ENCODE measurements at places on chromosomes 7 and 10.

DNA sequence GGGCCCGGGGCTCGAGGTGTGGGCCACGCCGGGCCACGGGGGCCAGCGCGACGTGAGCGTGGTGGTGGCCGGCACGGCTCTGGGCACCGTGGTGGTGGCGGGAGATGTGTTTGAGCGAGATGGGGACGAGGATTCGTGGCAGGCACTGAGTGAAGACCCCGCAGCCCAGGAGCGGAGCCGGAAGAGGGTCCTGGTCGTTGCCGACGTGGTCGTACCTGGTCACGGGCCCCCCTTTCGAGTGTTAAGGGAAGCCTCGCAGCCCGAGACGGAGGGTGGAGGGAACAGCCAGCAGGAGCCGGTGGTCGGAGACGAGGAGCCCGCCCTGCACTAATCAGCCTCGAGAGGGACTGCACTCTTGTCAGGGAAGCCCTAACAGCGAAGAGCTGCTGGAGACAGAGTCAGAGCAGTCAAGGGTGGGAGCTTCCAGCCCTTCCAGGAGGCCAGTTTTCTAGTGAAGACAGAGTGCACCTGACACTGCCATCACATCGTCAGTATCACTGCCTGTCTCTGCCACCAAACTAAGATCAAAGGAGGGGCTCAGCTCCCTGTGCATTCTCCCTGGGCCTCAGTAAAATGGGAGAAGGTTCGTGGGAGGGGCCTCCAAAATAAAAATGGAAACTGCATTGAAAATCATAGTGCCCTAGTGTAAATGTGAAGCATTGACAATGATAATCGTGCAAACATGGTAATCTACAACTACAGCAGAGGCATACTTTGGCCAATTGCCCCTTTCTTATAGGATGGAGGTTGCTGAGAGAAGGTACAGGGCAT lies 1.3 kb downstream of the MBLAC1 start:
- no peak for DNase-seq

DNA sequence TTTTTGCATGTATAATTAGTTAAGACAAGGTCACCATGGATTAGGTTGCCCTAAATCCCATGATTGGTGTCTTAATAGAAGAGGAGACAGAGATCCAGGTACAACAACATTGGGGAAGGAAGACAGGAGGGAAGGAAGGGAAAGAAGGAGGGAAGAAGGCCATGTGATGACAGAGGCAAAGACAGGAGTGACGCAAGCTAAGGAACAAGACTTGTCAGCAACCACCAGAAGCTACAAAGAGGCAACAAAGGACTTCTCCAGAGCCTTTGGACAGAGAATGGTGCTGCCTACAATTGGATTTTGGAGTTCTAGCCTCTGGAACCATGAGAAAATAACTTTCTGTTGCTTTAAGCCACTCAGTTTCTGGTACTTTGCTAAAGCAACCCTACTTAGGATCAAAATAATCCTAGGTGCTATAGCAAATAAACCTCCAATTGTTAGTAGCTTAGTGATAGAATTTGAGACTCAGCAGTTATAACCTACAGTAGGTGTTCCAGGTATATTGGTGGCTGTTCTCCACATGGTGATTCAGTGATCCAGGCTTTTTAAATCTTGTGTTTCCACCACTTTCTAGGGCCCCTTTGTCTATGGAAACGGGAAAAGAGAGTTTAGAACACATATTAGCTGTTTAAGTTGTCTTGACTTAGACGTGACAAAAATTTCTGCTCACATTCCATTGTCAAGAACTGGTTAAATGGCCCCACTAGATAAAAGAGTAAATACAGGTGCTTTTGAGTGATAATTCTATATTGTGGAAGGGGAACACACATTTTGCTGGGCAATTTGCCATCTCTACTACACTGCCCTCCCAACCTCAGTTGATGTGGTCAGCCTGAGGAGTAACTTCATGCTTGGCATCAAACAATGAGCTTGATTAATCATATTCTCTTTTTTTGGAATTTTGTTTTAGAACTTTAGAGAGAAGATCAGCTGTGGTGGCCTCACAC lies 70.5 kb upstream of the SP4 start:
- no peak for DNase-seq

DNA sequence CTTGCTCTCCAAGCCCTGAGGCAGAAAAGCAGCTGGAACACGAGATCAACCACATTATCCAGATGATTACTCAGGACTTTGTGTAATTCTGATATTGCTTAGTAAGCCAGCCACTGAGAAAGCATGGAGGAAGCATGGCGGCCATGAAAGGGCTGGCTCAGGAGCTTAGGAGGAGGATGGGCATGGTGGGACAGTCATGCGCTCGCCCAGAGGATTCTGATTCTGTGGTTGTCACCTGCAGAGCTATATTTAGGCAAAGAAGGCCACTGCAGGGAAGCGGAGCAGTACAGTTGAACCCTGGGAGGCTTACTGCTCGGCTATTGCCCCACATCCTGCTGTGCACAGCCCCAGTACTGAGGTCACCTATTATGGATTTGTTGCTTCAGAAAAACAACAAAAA lies 128.8 kb upstream of the DNAJB12 start:
- no peak for DNase-seq

GRCh38 chr10:50622706-50623662 lies 772 bp downstream of the SGMS1 start:
- no peak for DNase-seq

DNA sequence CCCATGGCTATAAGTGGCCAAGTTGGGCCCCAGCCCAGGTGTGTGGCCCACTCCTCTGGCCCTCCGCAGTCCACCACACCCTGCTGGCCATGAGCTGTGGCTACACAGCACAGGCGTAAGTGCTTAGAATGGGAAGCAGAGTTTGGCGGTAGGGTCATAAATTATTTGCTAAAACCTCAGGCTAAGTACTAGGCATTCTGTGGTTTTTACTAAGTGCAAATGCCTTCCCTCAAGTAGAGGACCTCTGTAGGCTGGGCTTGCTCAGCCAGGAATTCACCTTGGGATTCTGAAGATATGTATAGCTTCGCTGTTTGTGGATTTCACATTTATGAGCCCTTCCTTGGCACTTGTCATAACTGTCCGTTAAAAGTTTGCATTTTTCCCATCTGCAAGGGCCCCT lies 44.8 kb upstream of the LOXL4 start:
- DNase-seq = no peak

- no peak for DNase-seq
Measured at GRCh38 chr10:116044801-116045248, 228.2 kb downstream of the GFRA1 start.

GRCh38 chr7:158281441-158281840 lies 306.2 kb downstream of the PTPRN2 start:
- DNase-seq = no peak

DNA sequence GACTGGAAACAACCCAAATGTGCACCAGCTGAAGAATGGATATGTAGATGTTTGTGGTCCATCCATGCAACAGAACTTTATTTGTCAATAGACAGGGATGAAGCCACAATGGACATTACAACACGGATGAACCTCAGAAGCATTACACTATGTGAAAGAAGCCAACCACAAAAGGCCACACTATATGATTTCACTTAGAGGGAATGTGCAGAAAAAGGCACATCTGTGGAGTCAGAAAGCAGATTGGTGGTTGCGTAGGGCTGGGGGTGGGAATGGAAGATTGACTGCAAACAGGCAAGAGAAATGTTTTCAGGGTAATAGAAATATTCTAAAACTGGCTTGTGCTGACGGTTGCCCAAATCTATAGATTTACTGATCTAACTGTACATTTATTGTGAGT lies 34.3 kb upstream of the WASHC2A start:
- DNase-seq = no peak

DNA sequence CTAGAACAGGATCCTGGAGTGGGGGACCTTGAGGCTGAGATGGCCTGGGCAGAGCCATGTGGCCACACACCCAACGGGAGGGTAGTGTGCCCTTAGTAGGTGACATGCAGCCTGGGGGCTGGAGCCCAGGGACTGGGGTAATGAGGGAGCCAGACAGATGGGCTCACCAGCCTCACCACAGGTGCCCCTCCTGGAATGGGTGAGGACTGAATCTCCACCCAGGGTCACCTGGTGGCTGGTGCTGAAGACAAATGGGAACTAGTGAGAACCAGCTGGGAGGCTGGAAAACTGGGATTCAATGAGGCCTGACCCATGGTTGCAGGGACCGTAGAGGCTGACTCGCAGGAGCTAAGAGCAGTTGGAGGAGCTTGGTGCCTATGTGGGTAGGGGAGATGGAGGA lies 6.1 kb downstream of the ZP3 start:
- DNase-seq = no peak

Measured in iPS DF 19.7 (cell line).